ENCODE measurements at places on chromosomes 13 and 19. TPM values are rescaled to one million over a fixed set of nuclear protein-coding genes. Genes with fewer than 3 reads are reported as not detected.
A peak's percentile ranks its signal among the peaks of the same experiment; 100 is the strongest.

EDNRB gene
- 17.6 TPM for total RNA-seq

DNA sequence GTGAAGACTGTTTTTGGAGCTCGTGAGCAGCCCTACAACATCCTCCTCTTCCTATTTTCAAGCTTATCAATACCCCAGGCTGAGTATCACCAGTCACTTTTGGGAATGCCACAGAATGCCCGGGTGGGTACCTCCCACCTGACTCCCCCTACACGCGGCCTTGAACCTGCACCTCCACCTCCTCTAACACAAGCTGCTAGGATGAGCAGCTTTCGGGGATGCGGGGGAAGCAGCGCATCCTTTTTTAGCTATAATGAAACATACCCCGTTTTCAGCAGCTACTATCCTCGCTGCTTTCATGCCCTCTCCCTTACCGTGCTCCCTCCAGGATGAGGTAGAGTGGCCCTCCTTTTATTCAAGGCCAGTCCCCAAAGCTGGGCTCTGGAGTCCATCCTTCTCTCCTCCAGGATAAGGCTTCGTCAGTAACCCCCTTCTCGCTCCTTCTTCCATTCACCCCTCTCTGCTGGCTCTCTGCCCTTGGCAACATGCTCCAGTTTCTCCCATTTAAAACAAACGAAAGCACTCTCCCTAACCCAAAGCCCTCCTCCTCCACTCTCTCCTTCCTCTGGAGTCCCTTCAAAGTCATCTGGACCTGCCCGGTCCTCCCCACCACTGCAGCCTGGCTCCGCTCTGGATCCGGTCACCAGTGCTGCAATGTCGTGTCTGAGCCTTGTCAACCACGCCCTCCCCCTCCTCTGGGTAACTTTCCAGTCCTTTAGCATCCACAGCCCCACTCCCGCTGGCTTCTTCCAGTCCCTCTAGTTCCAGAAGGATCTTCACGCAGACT is 55.3 kb downstream of the STK24 start:
- no peaks in the 10 kb centered on the region for H3K36me3 ChIP-seq
- peaks cover 66% of the 10 kb centered on the region for H3K4me1 ChIP-seq
- peak overlapping the region; percentile 13 for H3K27ac ChIP-seq
- no peak for DNase-seq
- no peak overlapping the region for H3K4me3 ChIP-seq

- no peak overlapping the region for H3K4me3 ChIP-seq
- no peaks in the 10 kb centered on the region for H3K27me3 ChIP-seq
- no peak for DNase-seq
- H3K4me1 ChIP-seq: no peaks in the 10 kb centered on the region
- no peak overlapping the region for H3K27ac ChIP-seq
- no peaks in the 10 kb centered on the region for H3K36me3 ChIP-seq
Measured at GRCh38 chr19:27779954-27780353, 1433.0 kb downstream of the UQCRFS1 start.

DNA sequence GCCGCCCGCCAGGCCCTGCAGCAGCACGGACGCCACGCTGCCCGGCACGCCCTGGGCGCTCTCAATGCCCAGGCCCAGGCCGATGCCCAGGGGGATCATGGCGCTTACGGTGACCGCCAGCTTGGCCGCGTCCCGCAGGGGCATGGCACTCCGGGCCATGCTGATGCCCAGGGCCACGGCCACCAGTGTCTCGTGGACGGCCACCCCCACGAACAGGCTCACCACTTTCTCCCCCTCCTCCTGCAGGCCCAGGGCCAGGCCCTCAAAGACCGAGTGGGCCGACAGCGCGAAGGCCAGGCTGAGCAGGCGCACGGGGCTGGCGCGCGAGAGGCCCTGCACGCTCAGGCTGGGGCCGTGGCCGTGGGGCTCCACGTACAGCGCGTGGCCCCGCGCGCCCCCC is 6.9 kb downstream of the SLC39A3 start:
- H3K4me3 ChIP-seq: no peak overlapping the region
- H3K36me3 ChIP-seq: peaks cover 10% of the 10 kb centered on the region
- no peak for DNase-seq
- no peaks in the 10 kb centered on the region for H3K4me1 ChIP-seq
- no peak overlapping the region for H3K27ac ChIP-seq
- H3K27me3 ChIP-seq: peaks cover 6% of the 10 kb centered on the region

- H3K27ac ChIP-seq: no peak overlapping the region
- H3K4me3 ChIP-seq: no peak overlapping the region
- no peaks in the 10 kb centered on the region for H3K27me3 ChIP-seq
- peaks cover 7% of the 10 kb centered on the region for H3K36me3 ChIP-seq
- H3K4me1 ChIP-seq: peaks cover 14% of the 10 kb centered on the region
- DNase-seq: no peak
Measured at GRCh38 chr19:2336528-2337328, 8.2 kb downstream of the SPPL2B start.

SOX21 gene
- not detected for total RNA-seq

DNA sequence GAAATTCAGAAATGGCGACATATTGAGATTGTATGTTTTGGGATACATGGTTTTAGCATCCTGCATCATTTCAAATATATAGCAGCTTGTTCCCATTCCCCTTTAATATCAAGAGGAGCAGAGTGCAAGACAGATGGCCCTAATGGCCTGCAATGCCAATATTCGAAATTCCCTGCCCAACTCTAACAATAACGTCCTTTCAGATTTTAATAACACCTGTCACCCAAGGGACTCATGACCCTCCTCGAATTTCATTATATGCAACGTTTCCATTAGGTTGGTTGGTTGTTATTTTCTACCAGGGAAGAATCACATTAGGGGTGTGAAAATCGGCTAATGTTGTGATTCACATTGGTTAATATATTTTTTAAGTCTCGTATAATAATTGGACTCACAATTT is 170.0 kb downstream of the TNFSF13B start:
- H3K27me3 ChIP-seq: no peaks in the 10 kb centered on the region
- no peaks in the 10 kb centered on the region for H3K4me1 ChIP-seq
- no peaks in the 10 kb centered on the region for H3K36me3 ChIP-seq
- no peak for DNase-seq

GRCh38 chr13:97568850-97569249 is 134.9 kb downstream of the RAP2A start:
- no peaks in the 10 kb centered on the region for H3K27me3 ChIP-seq
- H3K4me1 ChIP-seq: no peaks in the 10 kb centered on the region
- no peak overlapping the region for H3K27ac ChIP-seq
- no peaks in the 10 kb centered on the region for H3K36me3 ChIP-seq
- no peak for DNase-seq
- no peak overlapping the region for H3K4me3 ChIP-seq

ZNF28 gene
- 9.1 TPM for total RNA-seq

- H3K36me3 ChIP-seq: peaks cover 84% of the 10 kb centered on the region
- no peak overlapping the region for H3K4me3 ChIP-seq
Measured at GRCh38 chr19:7460562-7460966, 28.3 kb downstream of the PEX11G start.

- DNase-seq: peak; percentile 75
- no peak overlapping the region for H3K4me3 ChIP-seq
- peaks cover 4% of the 10 kb centered on the region for H3K4me1 ChIP-seq
- H3K27ac ChIP-seq: no peak overlapping the region
- no peaks in the 10 kb centered on the region for H3K36me3 ChIP-seq
Measured at GRCh38 chr13:110047496-110047895, 259.5 kb downstream of the COL4A1 start.

GRCh38 chr13:24277761-24278160 is 31.6 kb upstream of the C1QTNF9 start:
- no peak overlapping the region for H3K4me3 ChIP-seq
- H3K36me3 ChIP-seq: no peaks in the 10 kb centered on the region
- no peak for DNase-seq

ZNF808 gene
- total RNA-seq: 13.0 TPM

EXOC3L2 gene
- total RNA-seq: 0.33 TPM

DNA sequence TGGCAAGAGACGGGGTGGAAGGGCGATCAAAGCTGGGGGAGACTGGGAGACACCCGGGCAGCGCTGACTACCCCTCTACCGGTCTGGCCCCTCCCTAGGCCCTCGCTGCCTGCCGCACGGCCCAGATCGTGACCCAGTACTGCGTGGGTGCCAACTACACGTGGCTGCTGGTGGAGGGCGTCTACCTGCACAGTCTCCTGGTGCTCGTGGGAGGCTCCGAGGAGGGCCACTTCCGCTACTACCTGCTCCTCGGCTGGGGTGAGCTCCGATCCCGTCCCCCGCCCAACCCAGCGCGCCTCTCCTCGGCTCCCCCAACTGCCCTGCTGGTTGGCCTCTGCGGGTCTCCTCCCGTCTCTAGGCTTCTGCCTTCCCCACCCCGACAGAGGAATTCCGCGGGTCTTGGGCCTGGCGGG is 8.8 kb downstream of the GIPR start:
- H3K4me3 ChIP-seq: no peak overlapping the region
- no peaks in the 10 kb centered on the region for H3K4me1 ChIP-seq
- no peak overlapping the region for H3K27ac ChIP-seq

CELF5 gene
- total RNA-seq: 1.1 TPM

DNA sequence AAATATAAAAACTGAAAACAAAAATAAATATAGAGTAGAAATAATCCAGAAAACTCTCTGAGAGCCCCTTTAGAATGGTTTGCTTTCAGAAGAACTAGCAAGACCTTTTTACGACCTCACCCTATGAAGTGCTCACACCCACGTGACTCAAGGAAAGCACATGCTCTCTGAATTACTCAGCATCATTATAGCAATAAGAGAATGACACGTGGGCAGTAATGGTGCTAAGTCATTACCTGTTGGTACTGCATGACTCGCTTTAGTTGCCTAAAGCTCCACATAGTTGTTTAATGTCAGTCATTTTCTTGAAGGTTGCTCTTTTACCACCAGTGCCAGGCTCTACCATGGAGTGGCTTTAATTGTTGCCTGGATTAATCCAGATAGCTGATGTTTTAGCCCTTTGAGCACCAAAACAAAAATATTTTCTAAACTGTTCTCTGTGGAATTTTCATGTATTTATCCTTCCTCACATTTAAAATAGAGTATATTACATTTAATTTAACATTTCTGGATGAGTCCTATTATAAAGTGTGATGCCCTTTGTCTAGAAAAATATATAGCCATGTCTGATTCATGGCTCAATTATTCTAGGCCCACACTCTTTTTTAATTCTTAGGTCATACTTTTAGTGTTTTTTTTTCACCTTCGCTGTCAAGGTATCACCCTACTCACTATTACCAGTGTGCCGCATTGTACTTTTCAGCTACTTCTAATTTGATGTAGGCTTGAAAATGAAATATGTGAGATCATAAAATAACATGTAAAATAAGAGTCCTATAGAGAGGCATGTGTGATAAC is 56.8 kb downstream of the THSD1 start:
- H3K4me3 ChIP-seq: no peak overlapping the region
- no peaks in the 10 kb centered on the region for H3K36me3 ChIP-seq
- no peak overlapping the region for H3K27ac ChIP-seq
- H3K27me3 ChIP-seq: no peaks in the 10 kb centered on the region

TMEM190 gene
- total RNA-seq: not detected

DNA sequence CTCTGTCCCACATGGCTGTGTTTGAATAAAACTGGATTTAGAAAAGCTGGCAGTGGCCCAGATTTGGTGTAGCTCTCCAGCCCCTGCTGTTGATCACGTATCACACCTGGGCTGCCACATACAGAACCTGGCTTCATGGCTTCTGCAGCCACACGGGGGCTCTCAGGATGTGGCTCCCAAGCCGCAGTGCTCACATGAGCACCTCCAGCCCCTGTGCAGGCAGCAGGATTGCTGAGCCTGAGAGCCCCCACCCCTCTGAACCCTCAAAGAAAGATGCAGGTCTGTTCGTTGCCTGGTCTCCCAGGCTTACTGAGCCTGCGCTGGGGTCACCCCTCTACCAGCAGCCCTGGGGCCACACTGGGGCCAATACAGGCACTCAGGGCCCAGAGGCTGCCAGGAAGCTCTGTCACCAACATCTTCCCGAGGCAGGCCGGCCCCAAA is 2.7 kb downstream of the PLEKHF1 start:
- no peak overlapping the region for H3K4me3 ChIP-seq
- peak; percentile 60 for DNase-seq
- H3K27ac ChIP-seq: peak overlapping the region; percentile 92

DNA sequence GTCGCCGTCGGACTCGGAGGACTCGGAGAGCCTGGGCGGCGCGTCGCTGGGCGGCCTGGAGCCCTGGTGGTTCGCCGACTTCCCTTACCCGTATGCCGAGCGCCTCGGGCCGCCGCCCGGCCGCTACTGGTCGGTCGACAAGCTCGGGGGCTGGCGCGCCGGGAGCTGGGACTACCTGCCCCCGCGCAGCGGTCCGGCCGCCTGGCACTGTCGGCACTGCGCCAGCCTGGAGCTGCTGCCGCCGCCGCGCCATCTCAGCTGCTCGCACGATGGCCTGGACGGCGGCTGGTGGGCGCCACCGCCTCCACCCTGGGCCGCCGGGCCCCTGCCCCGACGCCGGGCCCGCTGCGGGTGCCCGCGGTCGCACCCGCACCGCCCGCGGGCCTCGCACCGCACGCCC is 2.5 kb upstream of the GRWD1 start:
- H3K4me3 ChIP-seq: peak overlapping the region; percentile 33
- peaks cover 5% of the 10 kb centered on the region for H3K36me3 ChIP-seq
- DNase-seq: no peak
- H3K4me1 ChIP-seq: peaks cover 28% of the 10 kb centered on the region

DNA sequence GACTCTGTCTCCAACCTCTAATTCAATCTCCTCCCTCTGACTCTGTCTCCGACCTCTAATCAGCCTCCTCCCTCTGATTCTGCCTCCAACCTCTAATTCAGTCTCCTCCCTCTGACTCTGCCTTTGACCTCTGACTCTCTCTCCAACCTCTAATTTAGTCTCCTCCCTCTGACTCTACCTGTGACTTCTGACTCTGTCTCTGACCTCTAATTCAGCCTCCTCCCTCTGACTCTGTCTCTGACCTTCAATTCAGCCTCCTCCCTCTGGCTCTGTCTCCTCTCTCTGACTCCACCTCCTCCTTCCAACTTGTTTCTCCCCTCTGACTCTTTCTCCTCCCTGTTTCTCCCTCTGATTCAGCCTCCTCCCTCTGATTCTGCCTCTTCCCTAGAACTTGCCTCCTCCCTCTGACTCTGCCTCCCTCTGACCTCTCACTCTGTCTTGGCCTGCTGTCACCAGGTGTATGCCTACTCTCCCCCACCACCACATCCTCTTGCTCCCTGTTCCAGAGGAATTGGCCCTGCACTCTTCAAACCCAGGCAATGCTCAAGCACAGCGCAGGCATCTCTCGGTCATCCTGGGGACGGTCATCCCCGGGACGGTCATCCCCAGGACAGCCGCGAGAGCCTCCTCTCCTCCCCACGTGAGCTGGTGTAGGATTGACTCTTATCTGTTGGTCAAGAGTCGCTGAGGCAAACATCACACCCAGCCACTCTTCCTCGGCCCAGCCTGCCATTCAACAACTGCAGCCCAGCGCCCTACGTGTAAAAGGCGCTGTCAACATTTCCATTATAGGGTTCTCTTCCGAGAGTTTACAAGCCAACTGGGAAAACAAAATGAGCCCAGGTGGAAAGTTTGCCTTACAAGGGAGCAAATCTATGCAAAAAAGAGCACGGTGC is 60.2 kb downstream of the ZIC5 start:
- H3K4me3 ChIP-seq: no peak overlapping the region
- no peak overlapping the region for H3K27ac ChIP-seq
- H3K36me3 ChIP-seq: no peaks in the 10 kb centered on the region
- no peaks in the 10 kb centered on the region for H3K4me1 ChIP-seq
- DNase-seq: no peak
- peaks cover 6% of the 10 kb centered on the region for H3K27me3 ChIP-seq

- DNase-seq: no peak
- H3K36me3 ChIP-seq: no peaks in the 10 kb centered on the region
- no peak overlapping the region for H3K27ac ChIP-seq
Measured at GRCh38 chr19:31538879-31539278, 189.6 kb upstream of the TSHZ3 start.

TEKTIP1 gene
- total RNA-seq: 1.4 TPM

- no peak for DNase-seq
- H3K4me3 ChIP-seq: no peak overlapping the region
- no peaks in the 10 kb centered on the region for H3K36me3 ChIP-seq
Measured at GRCh38 chr13:72151241-72151640, 284.2 kb upstream of the DACH1 start.

GAS6 gene
- 82.7 TPM for total RNA-seq

COL4A1 gene
- 235 TPM for total RNA-seq
